ACHN (cell line): ENCODE measurements at places on chromosomes 11 and 22.

DNA sequence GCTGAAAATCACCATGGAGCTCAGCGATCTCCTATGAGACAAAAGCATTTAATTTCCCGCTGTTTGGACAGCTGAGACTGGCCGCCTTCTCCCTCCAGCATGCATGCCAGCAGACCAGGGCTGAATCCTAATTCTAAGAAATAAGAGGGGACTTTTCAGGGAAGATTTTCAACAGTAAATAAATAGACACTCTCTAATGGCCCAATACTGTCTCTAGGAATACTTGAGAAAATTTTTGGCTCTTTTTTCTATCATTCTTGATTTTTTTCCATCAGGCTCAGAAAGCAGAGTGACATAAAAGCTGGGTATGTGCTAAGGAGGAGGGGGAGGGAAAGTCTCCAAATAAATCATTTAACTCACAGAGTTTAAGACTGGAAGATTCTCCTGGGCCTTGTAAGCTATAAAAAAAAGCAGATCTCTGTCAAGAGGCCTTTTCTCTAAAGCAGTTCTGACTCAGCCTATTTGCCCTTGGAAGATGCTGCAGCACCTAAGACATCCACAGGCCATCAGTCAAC lies 17.6 kb upstream of the SPON1 start:
- no peak for DNase-seq

DNA sequence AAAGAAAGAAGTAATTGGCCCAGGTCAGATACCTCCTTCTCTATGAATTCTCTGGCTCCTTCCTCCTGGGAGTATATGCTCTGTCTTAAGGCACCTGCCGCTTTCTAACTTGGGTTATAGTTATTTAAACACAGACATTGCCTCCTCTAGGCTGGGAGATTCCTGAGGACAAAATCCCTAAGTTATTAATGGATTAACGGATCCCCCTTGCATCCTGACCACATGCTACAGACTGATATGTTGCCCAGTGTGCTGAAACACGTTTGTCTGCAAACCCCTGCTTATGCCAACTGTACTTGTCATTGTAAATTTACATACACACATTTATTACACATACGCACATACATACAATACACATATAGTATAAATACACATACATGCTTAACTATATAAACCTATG lies 35.3 kb downstream of the PACSIN2 start:
- DNase-seq: no peak

- DNase-seq: no peak
Observed at GRCh38 chr22:23700706-23701105, 9.9 kb downstream of the RGL4 start.

DNA sequence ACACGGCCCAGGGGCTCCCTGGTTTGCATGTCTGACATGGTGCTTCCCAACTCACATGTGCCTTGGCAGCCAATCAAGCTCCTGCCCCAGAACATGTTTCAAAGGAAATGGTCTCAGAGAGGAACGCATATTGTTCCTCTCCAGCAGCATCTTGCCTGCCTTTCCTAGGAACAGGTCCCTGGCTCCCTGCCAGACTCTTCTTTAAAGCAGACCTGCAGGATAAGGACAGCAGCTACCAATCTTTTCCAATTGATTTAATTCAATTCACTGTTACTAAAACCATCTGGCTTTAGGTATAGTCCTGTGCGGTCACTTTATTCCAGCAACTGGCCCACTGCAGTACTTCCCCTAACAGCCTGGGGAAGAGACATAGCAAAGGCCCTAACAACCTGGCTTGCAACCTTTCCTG lies 79.9 kb downstream of the AMBRA1 start:
- DNase-seq: no peak

DNA sequence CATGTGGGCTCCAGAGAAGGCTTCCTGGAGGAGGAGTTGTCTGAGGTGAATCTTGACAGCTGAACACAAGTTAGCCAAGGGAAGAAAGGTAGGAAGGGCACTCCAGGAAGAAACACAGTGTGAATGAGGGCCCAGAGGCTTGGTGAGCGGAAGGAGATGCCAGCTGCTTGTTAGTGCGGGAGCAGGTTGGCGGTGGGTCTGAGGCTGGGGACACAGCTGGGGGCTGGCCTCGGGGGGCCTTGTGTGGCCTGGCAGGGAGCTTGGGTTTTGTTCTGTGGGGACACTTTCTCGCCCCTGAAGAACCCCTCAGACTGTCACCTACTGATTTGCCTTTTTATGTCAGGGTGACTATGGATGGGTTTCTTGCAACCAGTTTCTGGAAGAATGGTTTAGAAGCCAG lies 160.0 kb downstream of the ST3GAL4 start:
- no peak for DNase-seq

- DNase-seq: no peak
Observed at GRCh38 chr11:30902929-30903328, 316.8 kb upstream of the MPPED2 start.

- no peak for DNase-seq
Observed at GRCh38 chr11:78147807-78148206, 8.4 kb upstream of the ALG8 start.

DNA sequence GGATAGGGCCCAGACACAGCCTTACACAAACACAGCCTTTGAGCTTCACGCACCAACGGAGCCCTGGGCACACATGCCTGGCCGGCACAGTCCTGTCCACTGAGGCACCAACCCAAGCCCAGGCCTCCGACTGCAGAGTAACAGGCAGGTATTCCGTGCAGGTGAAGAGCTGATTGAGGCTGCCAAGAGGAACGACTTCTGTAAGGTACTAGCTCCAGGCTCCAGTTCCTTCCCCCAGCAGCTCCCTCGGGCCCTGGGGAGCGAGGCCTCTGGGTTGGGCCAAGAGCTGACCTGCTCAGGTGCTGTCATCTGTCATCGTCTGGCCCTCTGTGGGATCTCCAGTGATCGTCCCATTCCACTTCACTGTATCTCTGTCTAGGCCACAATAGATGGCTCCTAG lies 3.2 kb upstream of the MDK start:
- DNase-seq: no peak

DNA sequence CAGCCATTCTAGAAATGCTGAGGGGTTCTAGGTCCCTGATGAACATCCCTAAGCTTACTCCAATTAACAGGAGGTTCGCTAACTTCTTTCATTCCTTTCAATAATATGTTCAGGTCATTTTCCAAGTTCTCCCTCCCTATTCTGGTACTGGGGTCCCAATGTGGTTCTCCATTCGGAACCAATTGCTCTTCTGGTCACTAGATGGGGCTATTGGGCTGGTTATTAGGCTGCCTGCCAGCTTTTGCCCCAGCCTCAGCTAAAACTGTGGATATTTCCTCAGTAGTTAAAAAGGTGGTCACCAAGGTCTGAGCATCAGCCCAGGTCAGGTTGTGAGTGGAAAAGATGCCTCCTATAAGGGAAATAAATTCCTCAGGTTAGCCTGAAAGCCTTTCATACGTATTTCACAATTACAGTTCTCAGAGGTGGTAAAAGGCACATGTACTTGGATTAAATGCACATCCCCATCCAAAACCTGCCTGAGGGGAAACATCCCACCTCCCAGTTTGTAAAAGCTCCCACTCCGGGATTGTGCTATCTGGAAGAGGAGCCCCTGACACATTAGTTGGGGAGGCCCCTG lies 161.1 kb upstream of the CCDC179 start:
- peak; percentile 22 for DNase-seq

- peak; percentile 40 for DNase-seq
Observed at GRCh38 chr11:114262681-114263512, 33.3 kb upstream of the NNMT start.

DNA sequence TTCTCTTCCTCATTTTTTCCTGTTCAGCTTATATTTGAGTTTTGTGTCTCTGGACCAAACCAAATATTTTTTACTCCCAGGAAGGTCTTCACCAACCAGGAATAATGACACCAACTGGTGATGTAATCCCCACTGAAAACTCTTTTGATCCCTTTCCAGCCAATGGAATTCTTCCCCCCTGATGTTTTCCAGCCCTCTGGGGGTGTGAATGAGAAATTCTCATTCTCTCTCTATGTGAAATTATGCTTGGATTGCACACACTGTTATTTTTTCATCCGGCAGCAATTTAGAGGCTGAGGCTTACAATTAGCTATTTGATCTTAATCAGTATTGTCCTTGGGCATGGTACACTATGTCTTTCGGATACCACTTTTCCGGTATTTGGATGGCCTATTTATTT lies 39.5 kb upstream of the SLC1A2 start:
- no peak for DNase-seq
